ENCODE measurements at places on chromosomes 2 and 18. TPM values are rescaled to one million over a fixed set of nuclear protein-coding genes. Genes with fewer than 3 reads are reported as not detected.

CNDP1 gene
- not detected for total RNA-seq

DNA sequence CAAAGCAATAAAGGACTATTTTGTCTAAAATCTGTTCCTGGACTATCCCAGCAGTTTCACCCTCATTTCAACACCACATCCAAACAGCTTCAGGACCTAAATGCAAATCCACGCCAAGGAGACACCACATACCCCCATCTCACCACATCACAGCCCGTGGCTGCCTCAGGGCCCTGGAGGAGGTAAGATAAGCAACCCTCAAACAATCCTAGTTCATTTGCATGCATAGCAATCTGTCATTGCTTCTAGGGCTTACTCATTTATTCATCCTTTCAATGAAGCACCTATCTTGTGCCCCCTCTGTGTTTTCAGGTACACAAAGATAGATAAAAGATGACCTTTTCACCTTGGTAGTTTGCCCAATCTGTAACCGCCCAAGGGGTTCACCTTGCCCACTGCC lies 86.5 kb downstream of the VSNL1 start:
- no peak for DNase-seq

PCARE gene
- total RNA-seq = not detected

GRCh38 chr18:25365242-25365641 lies 13.3 kb upstream of the ZNF521 start:
- no peak for DNase-seq

GRCh38 chr2:41123341-41123740 lies 671.5 kb upstream of the SLC8A1 start:
- no peak for DNase-seq

- DNase-seq = no peak
Observed at GRCh38 chr2:143505542-143505941, 376.3 kb downstream of the ARHGAP15 start.

DNA sequence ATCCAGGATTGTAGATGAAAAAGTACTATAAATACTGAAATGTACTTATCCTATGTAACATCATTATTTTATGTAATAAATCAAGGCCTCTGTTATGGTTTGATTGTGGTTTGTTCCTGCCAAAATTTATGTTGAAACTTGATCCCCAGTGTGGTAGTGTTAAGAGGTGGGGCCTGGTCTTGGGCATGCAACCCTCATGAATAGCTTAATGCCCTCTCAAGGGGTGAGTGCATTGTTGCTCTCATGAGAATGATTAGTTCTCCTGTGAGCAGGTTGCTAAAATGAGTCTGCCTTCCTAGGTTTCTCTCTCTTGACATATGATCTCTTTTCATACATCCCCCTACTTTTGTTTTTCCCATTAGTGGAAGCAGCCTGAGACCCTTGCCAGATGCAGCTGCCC lies 915.4 kb downstream of the TSN start:
- no peak for DNase-seq

- DNase-seq = no peak
Observed at GRCh38 chr2:185757356-185757755, 18.8 kb downstream of the FSIP2 start.

- DNase-seq = no peak
Observed at GRCh38 chr2:64189167-64189566, 44.9 kb upstream of the PELI1 start.

GRCh38 chr2:43321446-43321845 lies 95.0 kb upstream of the ZFP36L2 start:
- DNase-seq = no peak

- no peak for DNase-seq
Observed at GRCh38 chr18:3281456-3282400, 19.8 kb downstream of the MYL12B start.

ACMSD gene
- not detected for total RNA-seq
